HT1080 (cell line): ENCODE measurements at places on chromosomes 16 and 17. TPM values are rescaled to one million over a fixed set of nuclear protein-coding genes. Genes with fewer than 3 reads are reported as not detected.
A peak's percentile ranks its signal among the peaks of the same experiment; 100 is the strongest.

Gene BFAR
- total RNA-seq, result 83.2 and 92.3 TPM in 2 replicates

Gene PFAS
- 55.3 and 55.4 TPM in 2 replicates for total RNA-seq

Gene JUP
- total RNA-seq, result 1.6 and 4.0 TPM in 2 replicates

Gene HBA2
- total RNA-seq, result not detected in 2 replicates

Gene APOBR
- 0.03 TPM in 1 of 2 replicates, not detected in the other for total RNA-seq

Gene KRT27
- not detected in 2 replicates for total RNA-seq

Gene CCL16
- not detected in 2 replicates for total RNA-seq

Gene TMED6
- total RNA-seq, result 0.11 and 0.23 TPM in 2 replicates

DNA sequence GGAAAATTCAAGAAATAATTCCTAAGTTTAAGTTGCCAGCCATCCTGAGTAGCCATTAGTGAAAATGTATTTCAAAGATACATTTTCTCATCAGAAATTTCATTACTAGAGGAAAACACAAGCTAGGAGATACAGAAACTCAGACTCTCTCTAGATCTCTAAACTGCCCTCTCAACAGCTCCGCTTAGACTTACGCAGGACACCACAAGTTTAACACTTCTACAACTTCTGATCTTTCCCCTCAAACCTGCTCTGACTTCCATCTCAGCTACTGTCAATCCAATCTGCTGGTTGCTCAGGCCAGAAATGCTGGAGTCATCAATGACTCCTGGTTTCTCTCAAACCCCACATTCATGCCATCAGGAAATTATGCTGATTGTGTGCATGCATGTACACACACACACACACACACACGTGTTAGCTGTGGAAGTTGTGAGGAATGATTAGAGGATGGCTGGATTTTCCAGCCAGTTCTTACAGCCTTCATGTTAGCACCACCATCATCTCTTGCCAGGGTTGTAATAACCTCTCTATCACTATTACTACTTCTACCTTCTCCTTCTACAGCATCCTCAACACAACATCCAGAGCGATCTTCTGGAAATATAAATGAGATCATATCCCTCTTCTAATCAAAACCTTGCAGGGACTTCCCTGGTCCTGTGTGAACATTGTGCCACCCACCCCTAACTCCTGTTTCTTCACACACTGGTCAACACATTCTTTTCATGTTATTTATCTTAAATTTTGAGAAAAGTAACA is 47.1 kb downstream of the COX10 start:
- DNase-seq, result no peak

DNA sequence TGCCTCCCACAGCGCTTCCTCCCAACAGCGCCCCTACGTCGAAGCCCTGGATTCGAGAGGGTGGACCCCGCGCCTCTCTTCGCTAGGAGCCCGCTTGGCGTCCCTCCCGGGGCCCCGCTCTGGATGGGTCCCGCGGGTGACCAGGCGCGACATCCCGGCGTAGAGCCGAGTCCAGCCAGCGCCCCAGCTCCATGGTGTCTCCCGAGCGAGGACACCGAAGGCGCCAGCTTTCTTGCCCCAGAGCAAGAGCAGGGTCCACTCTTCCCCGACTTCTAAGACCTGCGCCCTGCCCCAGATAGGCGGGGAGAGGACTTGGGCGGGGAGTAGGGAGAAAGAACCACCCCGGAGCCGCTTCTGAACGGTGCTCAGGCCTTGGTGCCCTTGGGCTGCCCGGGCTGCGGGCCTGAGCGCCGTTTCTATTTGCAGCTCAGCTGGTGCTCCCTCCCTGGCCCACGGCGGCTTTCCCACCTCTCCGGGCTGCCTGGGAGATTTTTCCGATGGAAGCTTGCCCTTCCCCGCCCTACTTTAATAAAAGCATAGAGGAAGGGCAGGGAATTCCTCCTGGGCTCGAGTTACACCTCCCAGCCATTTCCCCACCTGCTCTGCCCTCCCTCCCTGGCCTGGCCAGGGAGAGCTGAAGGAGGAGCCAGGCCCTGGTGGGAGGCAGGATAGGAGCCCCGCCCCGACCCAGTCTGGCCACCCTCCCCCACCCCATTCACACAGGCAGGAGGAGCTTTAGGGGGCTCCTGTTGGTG is 1.8 kb downstream of the MMP15 start:
- DNase-seq, result no peak

GRCh38 chr17:6574687-6575595 is 18.6 kb upstream of the PITPNM3 start:
- peak; percentile 37 for DNase-seq

DNA sequence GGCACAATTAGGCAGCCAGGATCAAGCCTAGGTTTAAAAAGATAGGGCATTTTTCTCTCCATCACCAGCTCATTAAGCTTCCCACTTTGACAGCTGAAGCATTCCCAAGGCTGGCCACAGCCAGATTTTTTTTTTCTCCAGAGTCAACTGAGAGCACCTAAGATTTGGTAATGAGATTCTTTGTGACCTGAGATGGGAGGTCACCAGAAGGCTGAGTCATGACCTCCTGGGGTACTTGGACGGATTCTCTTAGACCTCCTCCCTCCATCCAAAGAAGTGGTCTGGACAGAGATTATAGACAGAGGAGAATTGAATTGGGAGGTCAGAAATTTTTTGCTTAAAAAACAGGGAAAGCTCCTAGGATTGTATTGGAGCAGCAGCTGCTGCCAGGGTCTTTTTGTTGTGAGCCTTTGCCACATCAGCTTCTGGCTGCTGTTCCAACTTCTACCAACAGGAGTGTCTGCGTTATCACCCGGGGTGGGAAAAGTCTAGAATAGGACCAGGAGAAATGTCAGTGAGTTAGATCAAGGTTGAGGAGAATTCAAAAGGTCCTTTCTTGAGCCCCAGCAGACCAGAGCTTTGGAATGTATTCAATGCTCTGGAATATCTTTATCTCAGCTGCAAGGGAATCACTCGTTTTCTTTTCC is 221.2 kb upstream of the N4BP1 start:
- peak; percentile 3 for DNase-seq

GRCh38 chr17:76627510-76627909 is 16.0 kb downstream of the ST6GALNAC1 start:
- no peak for DNase-seq

- no peak for DNase-seq
These were observed 106.4 kb downstream of the PARN start for GRCh38 chr16:14523632-14524031.

GRCh38 chr17:65741710-65742109 is 180.3 kb upstream of the AXIN2 start:
- no peak for DNase-seq

- peak; percentile 63 for DNase-seq
These were observed 3.0 kb downstream of the HEATR9 start for GRCh38 chr17:35865412-35866340.

GRCh38 chr17:79109584-79109983 is 35.0 kb downstream of the ENGASE start:
- no peak for DNase-seq

- DNase-seq, result no peak
These were observed 279.0 kb downstream of the PMP22 start for GRCh38 chr17:14986127-14986526.

DNA sequence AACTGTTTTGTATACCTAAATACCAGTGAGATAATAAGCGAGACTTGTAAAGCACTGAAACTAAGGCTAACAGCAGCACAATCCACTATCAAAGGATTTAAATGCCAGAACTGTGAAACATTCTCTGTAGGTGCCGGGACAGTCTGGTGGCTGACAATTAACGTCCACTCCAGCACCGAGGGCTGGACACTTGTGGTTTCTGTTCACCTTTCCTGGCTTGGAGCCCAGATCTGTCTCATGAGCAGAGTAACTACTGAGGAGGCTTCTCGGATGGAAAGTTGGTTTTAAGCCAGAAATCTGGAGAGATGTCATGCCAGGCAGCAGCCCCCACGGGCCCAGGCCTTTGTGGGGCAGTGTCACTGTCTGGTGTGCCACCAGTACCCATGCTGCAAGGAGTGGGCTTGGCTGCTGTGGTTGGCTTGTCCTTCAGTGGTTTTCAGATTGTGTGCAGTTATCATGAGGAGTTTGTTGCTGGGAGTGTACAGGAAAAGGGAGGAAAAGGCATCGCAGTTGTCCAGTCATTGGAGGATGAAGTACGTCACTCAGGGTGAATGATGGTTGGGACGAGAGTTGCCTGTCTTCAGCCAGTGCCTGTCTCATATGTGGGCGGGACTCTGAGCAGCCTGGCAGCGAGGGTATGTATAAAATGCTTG is 35.5 kb downstream of the UBN1 start:
- peak; percentile 91 for DNase-seq

DNA sequence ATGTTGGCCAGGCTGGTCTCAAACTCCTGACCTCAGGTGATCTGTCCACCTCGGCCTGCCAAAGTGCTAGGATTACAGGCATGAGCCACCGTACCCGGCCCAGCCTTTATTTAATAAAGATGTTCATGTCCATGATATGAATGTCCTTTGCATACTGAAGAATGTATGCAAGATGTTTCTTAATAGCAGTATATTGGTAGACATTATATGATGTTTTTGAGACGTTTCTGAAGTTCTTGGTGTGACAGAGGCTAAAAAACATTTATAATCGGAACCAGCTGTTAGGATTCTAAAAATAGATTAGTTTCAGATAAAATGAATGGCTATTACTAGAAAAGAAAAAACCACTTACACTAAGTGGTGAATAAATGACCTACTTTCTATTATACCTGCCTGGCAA is 11.8 kb downstream of the PDZD9 start:
- DNase-seq, result no peak

- DNase-seq, result no peak
These were observed 48.8 kb upstream of the NACA2 start for GRCh38 chr17:61639818-61640217.

DNA sequence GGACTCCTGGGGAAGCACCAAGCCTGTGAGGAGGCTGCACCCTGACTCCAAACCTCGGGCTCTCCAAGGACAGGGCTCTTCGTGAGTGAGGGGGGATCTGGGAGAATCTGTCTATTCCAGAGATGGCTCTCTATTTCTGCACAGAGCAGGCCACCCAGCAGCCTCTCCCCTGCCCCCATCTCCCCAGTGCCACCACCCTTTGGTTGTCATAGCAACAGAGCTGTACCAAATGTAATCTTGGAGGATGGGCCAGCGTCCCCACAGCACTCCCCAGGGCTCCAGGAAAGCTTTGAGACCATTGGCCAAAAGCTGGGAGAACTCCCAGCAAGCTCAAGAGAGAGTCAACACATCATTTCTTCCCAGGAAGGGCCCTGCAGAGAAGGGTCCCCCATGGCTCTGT is 49.3 kb downstream of the ABCC12 start:
- no peak for DNase-seq

DNA sequence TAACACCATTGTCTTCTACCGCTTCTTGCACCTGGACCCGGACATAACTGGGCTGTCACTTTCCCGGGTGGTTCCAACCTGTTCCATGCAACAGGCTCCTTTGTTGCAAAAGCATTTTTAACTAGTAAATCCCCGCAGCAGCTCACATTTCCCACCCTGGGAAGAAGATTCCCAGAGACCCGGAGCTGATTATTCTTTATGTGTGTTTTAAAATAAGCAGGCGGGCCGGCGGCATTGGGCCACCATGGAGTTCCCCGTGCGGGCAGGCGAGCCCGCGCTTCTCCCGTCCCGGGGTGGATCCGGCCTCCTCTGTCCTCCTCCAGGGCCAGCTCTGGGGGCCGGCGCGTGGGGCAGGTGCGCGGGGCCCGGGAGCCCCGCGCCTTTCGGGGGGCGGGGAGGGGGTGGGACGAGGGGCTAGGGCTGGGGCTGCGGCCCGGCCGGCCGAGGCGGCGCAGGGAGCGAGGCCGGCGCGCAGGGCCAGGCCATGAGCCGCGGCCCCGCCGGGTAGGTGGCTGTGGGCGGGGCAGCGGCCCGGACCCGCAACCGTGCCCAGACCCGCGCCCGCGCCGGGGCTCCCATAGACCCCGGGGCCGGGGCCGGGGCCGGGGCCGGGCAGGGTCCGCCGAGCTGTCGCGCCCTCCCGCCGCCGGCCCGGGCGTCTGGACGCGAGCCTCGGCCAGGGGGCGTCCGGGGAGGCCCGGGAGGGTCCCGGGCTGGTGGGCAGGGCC is 1.7 kb downstream of the CRAMP1 start:
- DNase-seq, result no peak

DNA sequence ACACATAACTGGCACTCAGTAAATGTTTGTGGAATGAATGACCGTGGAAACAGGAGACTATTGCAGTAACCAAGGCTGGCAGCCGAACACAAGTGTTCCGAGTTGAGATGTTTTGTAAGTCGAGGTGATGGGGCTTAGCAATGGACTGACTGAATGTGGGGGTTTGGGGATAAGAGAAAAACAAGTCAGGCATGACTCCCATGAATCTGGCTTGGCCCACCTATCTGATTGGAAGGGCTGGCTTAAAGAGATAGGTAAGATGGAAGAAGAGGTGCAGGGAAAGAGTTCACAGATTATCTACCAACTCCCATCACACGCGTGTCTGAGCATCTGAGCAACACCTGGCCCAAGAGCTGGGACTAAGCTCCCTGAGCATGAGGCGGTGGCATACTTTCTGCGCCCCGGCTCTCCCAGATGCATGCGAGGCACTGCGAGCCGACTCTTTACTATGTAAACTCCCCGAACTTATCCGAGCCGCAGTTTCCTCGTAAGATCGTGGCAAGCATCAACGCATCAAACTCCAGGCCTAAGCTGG is 539 bp downstream of the IFT20 start:
- no peak for DNase-seq

- DNase-seq, result peak; percentile 78
These were observed at the start of gene CNTNAP1 for GRCh38 chr17:42681976-42682721. CNTNAP1 (plus strand) TSS chr17:42682531; CDS start chr17:42682830, 299 bp downstream.

DNA sequence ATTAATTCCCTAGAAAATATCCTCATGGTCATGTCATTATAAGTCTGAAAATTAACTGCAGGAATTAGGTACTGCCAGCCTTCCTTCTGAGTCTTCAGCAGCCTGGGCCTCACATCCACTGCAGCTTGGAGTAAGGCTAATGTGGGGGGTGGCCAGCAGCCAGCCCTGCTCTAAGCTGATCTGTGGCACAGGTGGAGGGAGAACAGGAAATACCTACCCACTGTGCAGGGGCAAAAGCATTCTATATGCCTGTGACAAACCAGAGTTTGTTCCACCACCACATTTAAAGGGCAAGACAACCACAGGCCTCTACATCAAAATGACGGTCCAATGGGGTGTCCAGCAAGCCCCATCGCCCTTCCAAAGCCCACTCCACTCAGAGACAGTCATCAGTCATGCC is 9.4 kb downstream of the NPRL3 start:
- DNase-seq, result no peak
